ENCODE measurements at places on chromosomes 6 and 20.

DNA sequence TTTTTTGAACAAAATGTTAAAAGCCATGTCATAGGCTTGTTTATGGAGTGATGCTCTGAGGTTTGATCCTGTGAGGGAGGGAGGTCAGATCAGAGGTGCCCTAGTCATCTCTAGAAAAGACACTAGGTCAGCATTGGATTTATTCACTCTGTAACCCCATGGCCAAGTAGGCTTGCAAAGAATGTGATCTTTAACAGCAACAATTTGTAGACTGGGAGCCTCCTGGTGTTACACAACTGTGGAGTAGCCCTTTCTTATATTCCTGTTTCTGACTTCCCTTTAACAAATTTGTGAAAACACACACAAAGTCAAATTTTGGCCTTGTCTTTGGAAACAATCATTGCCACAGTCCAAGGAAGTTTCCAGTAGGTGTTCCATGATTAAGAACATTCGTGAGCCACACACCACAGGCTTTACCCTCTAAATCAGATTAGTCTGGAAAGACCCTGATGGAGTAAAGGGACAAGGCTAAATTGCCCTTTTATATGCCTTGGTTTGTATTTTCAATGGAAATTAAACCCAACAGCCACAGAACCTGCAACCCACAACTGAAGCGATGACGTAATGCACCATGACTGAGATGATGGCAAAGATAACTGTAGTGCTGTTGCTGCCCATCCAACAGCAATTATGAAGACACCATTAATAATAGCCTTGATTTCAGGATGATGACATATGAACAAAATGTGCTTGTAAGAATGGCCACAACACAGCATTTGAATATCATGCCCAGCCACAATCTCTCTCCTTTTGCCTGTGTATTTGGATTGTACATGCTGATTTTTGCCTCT lies 22.1 kb downstream of the SCP2D1 start:
- H3K27me3 ChIP-seq: no peaks in the 10 kb centered on the region
- no peak overlapping the region for H3K27ac ChIP-seq
- no peak for DNase-seq
- no peaks in the 10 kb centered on the region for H3K36me3 ChIP-seq
- H3K4me1 ChIP-seq: no peaks in the 10 kb centered on the region
- no peak overlapping the region for H3K4me3 ChIP-seq

DNA sequence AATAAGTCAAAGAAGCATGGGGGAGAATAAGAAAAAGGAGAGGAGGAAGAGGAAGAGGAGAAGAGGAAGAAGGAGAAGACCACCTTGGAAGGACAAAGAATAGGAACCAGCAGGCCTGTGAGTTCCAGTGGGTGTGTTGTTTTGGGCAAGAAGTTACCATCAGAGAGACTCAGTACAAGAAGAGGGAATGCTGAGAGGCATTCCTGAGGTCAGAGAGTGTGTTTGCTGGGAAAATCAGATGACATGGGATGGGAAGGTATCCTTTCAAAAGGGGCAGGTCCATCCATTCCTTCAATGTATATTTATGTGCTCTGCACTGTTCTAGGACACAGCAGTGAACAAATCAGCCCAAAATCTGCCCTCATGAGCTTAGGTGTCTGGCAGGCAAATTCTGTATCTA lies 40.5 kb upstream of the PRIM2 start:
- H3K4me3 ChIP-seq: no peak overlapping the region
- H3K4me1 ChIP-seq: no peaks in the 10 kb centered on the region
- DNase-seq: no peak
- H3K36me3 ChIP-seq: no peaks in the 10 kb centered on the region

DNA sequence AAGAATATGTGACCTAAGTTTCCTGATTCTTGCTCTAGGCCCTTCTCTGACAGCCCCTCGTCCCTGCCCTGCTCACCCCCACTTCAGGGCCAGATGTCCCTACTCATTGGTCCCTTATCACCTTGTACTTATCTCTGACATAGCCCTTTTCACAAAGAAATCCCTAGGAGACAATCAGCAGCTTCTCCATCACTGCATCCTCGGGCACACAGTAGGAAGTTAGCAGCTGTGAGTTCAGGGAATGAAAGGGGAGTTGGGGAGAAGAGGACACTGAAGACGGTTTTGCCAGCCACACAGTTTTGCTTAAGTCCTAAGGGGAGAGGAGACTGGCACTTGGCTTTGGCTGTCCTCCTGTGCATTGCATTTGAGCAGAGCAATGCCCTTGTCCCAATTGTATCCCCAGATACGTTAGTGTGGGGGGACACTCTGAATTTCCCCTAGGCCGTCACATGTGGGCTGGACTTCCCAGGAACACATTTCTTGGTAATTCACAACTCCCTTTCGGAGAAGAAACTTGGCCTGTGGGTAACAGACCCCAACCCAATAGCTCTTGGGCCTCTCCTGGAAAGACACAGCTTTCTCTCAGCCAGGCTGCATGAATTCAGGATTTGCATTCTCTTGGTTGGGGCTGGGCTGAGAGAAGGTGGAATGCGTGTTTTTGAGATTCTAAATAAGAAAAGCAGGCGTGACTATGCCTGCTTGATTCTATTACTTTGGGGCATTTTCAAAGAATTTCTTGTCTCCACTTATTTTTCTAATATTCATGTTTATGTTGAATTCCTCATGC lies 177.6 kb downstream of the UST start:
- no peaks in the 10 kb centered on the region for H3K27me3 ChIP-seq
- no peak overlapping the region for H3K4me3 ChIP-seq
- H3K36me3 ChIP-seq: no peaks in the 10 kb centered on the region
- H3K27ac ChIP-seq: no peak overlapping the region
- DNase-seq: no peak
- H3K4me1 ChIP-seq: no peaks in the 10 kb centered on the region

GRCh38 chr20:9053108-9053507 lies 15.8 kb upstream of the PLCB4 start:
- H3K27me3 ChIP-seq: no peaks in the 10 kb centered on the region
- DNase-seq: no peak
- H3K36me3 ChIP-seq: no peaks in the 10 kb centered on the region
- no peak overlapping the region for H3K4me3 ChIP-seq
- H3K27ac ChIP-seq: no peak overlapping the region
- H3K4me1 ChIP-seq: no peaks in the 10 kb centered on the region

- H3K36me3 ChIP-seq: peaks cover 13% of the 10 kb centered on the region
- H3K4me3 ChIP-seq: peak overlapping the region; percentile 91
- no peaks in the 10 kb centered on the region for H3K27me3 ChIP-seq
- H3K27ac ChIP-seq: peak overlapping the region; percentile 97
- H3K4me1 ChIP-seq: peaks cover 22% of the 10 kb centered on the region
Observed at GRCh38 chr20:50191544-50192363, 1.1 kb downstream of the CEBPB start.

DNA sequence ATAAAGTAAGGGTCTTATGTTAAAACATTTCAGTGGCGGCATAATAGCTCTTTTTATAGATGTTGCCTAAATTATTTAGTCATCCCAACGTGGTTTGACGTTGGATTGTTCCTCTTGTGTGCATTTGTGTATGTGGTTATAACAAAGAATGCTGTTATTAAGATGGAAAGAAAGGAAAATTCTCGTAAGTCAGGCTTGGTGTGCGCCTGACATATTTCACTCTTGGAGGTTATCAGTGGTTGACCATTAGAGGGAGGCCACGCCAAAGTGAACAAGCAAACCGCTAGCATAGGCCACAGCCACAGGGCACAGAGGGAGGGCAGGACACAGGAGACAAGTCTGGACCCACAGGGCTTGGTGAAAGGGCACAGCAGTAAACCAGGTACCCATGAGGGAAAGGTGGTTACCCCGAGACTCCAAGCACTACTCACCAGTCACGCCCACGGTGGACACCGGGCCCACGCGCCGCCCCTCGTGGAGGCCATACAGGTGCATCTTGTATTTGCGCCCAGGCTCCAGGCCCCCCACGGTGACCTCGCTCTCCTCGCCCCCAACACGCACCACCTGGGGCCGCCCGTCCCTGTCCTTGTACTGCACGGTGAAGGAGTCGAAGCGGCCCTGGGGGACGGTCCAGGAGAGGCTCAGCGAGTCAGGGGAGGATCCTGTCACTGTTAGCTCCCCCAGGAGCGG lies 22.9 kb downstream of the CYP21A2 start:
- no peaks in the 10 kb centered on the region for H3K36me3 ChIP-seq
- no peak overlapping the region for H3K4me3 ChIP-seq
- H3K27ac ChIP-seq: no peak overlapping the region
- H3K4me1 ChIP-seq: no peaks in the 10 kb centered on the region

GRCh38 chr6:35725721-35726438 lies 11.0 kb upstream of the ARMC12 start:
- H3K36me3 ChIP-seq: no peaks in the 10 kb centered on the region
- H3K4me1 ChIP-seq: peaks cover 79% of the 10 kb centered on the region
- no peak overlapping the region for H3K4me3 ChIP-seq
- no peak for DNase-seq

DNA sequence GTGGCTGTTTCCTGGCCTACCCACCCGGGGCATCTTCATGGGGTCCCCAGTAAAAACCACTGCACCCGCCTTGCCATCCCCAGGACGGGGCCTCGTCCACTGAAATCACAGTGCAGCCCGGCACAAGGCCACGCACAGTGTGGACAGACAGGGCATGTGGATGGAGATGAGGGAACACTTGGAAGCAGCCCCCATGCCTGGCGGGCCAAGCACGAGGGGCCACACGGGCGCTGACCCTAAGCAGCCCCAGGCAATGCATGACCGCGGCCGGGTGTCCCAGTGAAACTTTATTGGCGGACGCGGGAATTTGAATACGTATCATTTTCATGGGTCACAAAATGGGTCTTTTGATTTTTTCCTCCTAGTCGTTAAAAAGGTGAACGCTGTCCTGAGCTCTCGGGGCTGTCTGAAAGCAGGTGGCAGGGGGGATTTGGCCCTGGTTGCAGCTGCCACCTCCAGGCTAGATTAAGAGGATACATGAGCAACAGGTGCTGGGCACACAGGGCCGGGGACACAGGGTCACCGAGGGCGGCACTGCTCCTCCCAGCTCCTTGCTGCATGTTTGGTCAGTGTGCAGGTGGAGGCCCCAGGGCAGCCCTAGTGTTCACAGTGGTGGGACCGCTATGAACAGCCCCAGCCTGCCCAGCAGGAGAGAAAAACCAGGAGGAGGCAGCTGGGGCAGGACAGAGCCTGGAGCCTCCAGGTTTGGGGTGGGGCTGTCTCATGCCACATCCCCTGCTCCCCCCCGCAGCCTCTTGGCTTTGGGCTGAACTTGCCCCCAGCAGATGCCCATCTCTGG lies 74.9 kb upstream of the SLCO4A1 start:
- DNase-seq: no peak
- H3K4me3 ChIP-seq: no peak overlapping the region
- no peaks in the 10 kb centered on the region for H3K36me3 ChIP-seq
- H3K27me3 ChIP-seq: peaks cover 8% of the 10 kb centered on the region

DNA sequence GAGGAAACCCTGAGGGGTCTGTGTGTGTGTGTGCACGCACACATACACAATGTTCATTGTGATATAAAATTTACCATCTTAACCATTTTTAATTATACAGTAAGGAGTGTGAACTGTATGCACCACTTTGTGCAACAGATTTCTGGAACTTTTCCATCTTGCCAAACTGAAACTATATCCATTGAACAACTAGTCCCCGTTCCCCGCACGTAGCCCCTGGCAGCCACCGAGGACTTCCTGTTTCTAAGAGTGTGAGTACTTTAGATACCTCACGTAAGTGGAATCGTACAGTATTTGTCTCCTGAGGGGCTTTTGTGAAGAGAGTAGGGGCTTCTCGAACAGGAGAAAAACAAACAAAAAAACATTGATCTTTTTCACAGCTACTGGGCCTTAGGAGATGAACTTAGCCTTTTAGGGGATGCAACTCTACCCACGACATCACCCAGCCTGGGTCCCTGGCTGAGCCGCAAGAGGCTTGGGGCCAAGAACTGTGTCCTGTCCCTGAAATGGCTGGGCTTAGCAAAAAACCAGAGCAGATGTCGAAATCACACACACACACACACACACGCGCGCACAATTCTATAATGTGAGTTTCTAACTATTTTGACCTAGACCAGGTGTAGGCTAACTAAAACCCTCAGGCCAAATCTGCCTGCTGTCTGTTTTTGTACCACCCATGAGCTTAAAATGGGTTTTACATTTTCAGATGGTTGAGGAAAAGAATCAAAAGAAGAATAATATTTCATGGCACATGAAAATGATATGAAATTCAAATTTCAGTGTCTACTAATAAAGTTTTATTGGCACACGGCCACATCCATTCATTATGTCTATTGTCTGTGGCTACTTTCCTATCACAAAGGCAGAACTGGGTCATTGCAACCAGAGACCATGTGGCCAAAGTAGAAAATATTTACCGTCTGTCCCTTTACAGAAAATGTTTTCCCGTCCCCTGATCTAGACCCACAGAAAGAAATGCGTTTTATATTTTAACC lies 144.2 kb downstream of the EYA2 start:
- no peaks in the 10 kb centered on the region for H3K4me1 ChIP-seq
- no peak for DNase-seq
- H3K4me3 ChIP-seq: no peak overlapping the region
- no peak overlapping the region for H3K27ac ChIP-seq

DNA sequence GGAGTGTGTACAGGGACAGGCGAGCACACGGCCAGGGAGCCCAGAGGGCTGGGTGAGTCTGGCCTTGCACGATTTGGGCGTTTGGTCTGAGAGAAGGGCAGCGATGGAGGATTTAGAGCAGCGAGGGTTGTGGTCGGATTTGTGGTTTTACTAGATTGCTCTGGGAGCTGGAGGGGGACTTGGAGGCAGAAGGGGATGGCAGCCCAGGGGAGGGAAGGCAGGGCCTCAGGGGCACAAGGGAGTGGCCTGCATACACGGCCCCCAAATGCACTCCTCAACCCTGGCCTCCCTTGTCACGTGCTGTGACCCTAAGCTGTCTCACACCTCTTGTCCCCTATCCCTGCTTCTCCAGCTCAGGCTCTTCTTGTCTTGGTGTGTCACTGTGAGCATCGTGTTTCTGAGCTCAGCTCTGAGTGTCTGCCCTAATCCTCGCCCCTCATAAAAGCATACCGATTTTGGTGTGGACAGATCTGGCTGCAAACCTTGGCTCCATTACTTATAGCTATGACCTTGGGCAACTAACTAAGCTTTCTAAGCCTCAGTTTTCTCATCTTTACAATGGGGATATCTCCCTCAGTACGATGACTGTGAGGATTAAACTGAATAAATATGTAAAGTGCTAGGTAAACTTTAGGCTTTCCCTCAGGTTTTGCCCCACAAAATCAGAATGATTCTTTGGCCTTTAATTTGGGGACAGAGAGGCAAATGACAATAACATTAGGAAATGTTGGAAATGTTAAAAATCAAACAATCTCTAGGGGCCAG lies 120.1 kb upstream of the ARMC2 start:
- H3K36me3 ChIP-seq: no peaks in the 10 kb centered on the region
- H3K4me3 ChIP-seq: no peak overlapping the region
- DNase-seq: no peak
- H3K27ac ChIP-seq: no peak overlapping the region
- H3K27me3 ChIP-seq: no peaks in the 10 kb centered on the region
- no peaks in the 10 kb centered on the region for H3K4me1 ChIP-seq

GRCh38 chr20:63745961-63746731 lies 6.6 kb downstream of the SLC2A4RG start:
- no peak for DNase-seq
- no peaks in the 10 kb centered on the region for H3K27me3 ChIP-seq
- no peaks in the 10 kb centered on the region for H3K36me3 ChIP-seq
- H3K27ac ChIP-seq: no peak overlapping the region

GRCh38 chr20:10453241-10453640 lies 18.1 kb downstream of the SLX4IP start:
- H3K27me3 ChIP-seq: no peaks in the 10 kb centered on the region
- H3K4me1 ChIP-seq: peaks cover 15% of the 10 kb centered on the region
- H3K4me3 ChIP-seq: peak overlapping the region; percentile 43

GRCh38 chr20:17710379-17711266 lies 10.9 kb downstream of the BANF2 start:
- no peaks in the 10 kb centered on the region for H3K27me3 ChIP-seq
- no peaks in the 10 kb centered on the region for H3K4me1 ChIP-seq
- no peak overlapping the region for H3K4me3 ChIP-seq
- no peak for DNase-seq
- no peaks in the 10 kb centered on the region for H3K36me3 ChIP-seq
- H3K27ac ChIP-seq: no peak overlapping the region

Measured in activated naive CD8-positive, alpha-beta T cell treated with anti-CD3 and anti-CD28 coated beads, Interleukin-2, amount 50 U/mL, for 24 hours (primary cell).